Stimulated activated CD8-positive, alpha-beta memory T cell treated with anti-CD3 and anti-CD28 coated beads, Interleukin-7, amount 100 ng/mL, for 4 hours (primary cell): ENCODE measurements at places on chromosomes 11 and 22.
A peak's percentile ranks its signal among the peaks of the same experiment; 100 is the strongest.

DNA sequence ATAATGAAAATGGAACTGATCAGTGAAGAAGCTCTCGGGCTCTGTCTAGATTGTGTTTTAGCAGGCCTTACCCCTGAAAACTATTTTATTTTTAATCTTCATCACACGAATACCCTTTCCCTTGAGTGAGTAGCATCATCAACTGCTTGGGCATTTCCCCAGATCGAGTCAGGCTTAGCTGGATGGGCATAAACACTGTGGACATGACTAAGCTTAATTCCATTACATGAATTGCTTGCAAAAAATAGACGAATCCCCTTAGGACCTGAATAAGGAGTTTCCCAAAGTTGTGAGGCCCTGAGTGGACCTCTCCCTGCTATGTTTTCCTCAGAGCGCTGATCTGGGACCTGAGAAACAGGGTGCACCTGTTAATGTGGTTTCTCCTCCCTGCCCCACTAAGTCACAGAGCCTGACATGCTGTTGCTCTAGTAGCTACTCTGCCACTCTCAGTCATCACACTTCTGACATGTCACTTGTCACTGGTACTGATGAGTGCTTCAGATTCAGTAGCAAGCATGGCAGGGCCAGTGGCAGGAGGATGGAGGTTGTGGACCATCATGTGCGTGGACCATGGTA lies 53.5 kb downstream of the ENDOD1 start:
- no peak for DNase-seq

DNA sequence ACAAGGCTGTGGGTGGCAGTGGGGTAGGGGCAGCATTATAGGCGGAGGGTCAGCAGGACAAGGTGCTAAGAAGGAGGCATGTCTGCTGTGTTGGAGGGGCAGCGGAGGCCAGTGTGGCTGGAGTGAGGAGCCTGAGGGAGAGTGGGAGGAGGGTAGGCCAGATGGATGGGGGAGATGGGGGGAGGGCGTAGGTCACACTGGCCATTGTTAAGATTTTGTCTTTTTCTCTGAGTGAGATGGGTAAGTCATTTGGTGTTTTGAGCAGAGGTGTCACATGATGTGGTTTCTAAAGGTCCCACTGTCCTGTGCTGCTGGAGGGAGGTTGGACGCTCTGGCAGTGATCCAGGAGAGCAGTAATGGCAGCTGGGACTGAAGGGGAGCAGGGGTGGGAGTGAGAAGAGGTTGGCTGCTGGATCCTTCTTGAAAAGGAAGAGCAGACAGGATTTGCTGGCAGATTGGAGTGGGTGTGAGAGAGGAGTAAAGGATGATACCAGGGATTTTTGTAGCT lies 9.8 kb downstream of the PPP6R3 start:
- no peak for DNase-seq

DNA sequence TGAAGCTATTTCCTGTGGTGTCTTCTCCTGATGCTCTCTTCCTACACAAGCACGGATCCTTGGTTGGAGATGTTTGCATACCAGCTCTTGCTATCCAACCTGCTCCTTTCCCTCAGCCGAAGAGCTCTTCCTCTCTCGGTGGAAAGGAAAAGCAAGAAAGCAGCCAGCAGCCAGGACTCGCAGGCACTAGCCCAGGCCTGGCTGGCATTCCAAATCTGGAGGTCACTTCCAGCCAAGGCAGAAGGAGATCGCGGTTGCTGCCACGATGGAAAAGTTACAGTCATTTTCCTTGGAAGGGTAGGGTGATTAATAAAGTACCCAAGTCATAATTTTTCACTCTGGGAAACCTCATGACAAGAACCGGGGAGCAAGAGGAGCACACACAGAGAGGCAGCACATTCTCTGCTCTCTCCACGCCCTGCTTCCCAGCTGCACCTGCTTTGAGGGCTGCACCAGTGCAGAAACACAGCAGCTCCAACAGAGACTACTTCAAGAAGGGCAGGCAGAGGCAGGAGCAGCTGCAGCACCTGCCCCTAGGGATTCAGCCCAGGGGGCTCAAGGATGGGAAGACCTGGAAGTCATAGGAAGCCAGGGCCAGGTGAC lies 399.3 kb downstream of the CADM1 start:
- no peak for DNase-seq

- DNase-seq = no peak
These were observed 7.9 kb upstream of the TBC1D10A start for GRCh38 chr22:30334646-30335045.

GRCh38 chr11:17001806-17002205 lies 12.4 kb downstream of the PLEKHA7 start:
- no peak for DNase-seq

GRCh38 chr22:22936915-22937656 lies 49.5 kb downstream of the IGLL5 start:
- DNase-seq = no peak

GRCh38 chr22:23376256-23376655 lies 195.9 kb downstream of the BCR start:
- DNase-seq = no peak

- no peak for DNase-seq
These were observed 368.6 kb upstream of the B3GAT1 start for GRCh38 chr11:134780486-134781147.

- no peak for DNase-seq
These were observed 916.5 kb upstream of the FAT3 start for GRCh38 chr11:91308069-91308468.

DNA sequence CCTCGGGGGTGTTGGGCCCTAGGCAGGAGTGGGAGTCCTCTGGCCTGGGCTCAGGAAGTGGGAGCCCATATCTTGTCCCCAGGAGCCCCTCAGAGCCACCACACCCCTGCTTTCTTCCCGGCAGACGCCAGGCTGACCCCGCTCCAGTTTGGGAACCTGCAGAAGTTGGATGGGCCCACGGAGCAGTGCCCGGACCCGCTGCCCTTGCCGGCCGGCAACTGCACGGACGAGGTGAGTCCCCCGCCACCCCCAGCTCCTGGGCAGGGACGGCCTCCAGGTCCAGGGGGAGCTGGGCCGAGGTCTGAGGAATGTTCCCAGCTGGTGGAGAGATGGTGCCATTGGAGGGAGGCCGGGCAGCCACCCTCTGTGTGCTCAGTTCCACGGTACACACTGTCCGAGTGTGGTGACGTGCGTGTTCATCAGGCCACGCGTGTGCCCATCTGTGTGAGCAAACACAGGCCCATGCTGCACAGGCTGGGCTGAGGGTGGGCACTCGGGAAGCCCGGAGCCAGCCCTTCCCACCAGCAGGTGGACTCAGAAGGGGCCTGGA lies 4.8 kb downstream of the MUC5B start:
- DNase-seq = no peak

DNA sequence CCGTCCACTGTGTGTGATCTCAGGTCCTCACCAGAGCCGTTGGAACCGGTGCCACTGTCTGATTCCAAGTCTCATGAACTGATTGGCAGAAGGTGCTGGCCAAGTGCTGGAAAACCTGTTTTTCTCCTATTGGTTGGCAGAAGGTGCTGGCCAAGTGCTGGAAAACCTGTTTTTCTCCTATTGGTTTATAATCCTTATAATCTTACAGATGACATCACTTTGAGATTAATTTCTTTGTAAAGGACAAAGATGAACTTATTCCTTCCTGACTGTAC lies 1106.3 kb downstream of the BRD1 start:
- no peak for DNase-seq

- DNase-seq = no peak
These were observed 16.1 kb downstream of the COMMD9 start for GRCh38 chr11:36273110-36273509.

GRCh38 chr11:18313965-18314763 lies 7.8 kb downstream of the HPS5 start:
- no peak for DNase-seq

DNA sequence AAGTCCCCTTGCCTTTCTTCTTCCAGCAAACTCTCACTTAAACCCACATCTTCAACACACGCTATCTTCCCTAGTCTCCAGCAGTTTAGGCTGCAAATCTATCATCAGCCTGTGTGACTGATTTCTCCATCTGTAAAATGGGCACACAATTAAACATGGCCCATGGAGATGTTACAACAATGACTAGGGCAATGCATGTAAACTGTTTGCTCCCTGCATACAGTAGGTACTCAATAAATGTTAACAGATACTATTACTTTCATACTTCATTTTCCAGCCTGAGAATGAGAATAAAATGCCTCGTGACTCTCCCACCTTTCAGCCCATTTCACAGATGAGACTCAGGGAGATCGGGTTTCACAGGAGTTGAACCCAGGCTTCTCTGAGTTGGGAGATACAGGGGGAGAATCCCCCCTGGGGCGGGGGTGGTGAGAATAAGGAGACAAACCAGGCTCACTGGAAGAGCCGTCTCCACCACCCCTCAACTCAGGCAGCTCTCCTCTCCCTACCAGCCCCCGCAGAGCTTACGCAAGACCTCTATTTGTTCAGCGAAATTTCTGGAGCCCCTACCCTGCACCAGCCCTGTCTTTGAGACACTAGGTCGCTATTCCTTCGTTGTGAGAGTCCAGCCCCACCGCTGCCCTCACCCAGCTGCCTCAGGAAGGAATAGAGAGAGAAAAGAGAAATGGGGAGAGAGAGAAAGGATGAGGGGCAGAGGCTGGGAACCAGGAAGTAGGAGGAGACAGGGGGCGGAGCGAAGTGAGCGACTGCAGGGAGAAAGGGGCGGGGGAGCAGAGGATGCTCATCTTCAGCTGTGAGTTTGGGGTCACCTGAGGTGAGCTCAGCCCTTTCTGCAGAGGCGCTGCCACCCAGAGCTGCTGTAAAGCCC lies 42.1 kb upstream of the KLHL35 start:
- DNase-seq = peak; percentile 36

DNA sequence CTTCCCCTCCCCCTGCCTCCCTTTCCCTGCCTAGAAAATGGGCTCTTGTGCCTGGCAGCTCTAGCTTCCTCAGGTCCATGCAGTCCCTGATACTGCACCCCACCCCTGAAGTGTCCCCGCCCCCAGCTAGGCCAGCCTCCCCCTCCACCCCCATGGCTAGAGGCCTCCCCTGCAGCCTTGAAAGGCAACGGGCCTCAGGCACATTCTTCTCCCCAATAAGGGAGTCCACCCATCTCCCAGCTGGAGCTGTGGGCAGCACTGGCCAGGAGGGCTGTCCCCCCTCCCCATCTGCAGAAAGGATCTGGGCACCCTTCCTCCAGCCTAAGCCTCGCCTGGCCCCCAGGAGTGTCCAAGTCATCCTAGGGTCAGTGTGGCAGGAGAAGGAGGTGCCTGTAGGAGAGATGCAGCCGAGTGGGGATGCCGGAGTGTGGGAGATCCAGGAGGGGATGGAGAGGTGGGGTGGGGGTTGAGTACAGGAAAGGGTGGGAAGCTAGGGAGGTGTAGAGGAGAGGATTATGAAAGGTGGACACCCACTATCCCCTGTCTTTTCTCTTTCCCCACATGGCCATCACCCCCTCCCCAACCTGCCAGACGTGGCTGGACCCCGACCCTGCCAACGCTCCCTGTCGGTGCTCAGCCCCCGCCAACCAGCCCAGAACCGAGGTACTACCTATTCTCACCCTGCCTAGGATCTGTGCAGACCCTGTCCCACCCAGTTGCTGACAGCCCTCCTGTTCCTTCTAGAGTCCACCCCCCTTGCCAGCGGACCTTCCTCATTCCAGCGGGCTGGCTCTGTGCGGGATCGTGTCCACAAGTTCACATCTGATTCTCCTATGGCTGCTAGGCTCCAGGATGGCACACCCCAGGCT lies 9.3 kb downstream of the SMTN start:
- DNase-seq = no peak

GRCh38 chr11:22657101-22657694 lies 9.2 kb upstream of the GAS2 start:
- DNase-seq = no peak

GRCh38 chr11:95599959-95600586 lies 189.5 kb downstream of the FAM76B start:
- DNase-seq = peak; percentile 33

- peak; percentile 54 for DNase-seq
These were observed 31.1 kb downstream of the SGSM3 start for GRCh38 chr22:40401532-40401931.

DNA sequence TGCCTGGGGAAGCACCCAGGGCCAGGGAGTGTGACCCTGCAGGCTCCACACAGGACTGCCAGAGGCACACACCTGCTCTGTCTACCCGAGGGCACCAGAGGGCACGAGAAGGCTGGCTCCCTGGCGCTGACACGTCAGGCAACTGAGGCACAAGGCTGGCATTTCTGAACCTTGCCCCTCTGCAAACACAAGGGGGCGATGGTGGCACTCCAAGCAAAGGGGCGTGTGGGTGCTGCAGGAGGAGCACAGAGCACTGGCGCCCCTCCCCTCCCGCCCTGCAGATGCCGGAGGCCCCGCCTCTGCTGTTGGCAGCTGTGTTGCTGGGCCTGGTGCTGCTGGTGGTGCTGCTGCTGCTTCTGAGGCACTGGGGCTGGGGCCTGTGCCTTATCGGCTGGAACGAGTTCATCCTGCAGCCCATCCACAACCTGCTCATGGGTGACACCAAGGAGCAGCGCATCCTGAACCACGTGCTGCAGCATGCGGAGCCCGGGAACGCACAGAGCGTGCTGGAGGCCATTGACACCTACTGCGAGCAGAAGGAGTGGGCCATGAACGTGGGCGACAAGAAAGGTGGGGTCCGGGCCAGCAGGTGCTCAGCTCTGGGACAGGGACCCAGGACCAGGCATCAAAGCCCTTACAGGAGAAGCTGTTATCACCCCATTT lies 20.8 kb upstream of the TXNRD2 start:
- DNase-seq = no peak

- no peak for DNase-seq
These were observed 62.1 kb downstream of the GRK3 start for GRCh38 chr22:25626624-25626990.

GRCh38 chr11:48087422-48087821 lies 107.1 kb downstream of the PTPRJ start:
- DNase-seq = no peak

- no peak for DNase-seq
These were observed 18.6 kb downstream of the EMID1 start for GRCh38 chr22:29224121-29224858.

DNA sequence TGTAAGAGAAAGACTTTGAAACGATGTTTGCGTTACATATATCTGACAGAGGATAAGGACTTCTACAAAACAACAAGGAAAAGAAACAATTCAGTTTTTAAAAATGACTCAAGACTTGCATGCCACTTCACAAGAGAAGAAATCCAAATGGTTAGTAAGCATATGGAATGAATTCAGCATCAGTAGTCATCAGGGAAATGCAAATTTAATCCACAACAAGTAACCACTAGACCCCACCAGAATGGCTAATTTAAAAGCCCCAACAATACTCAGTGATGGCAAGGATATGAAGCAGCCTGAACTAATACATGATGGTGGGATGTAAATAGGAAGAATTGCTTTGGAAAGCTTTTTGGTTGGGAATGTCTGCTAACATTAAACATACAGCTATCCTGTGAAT lies 142.6 kb downstream of the ATXN10 start:
- DNase-seq = no peak

DNA sequence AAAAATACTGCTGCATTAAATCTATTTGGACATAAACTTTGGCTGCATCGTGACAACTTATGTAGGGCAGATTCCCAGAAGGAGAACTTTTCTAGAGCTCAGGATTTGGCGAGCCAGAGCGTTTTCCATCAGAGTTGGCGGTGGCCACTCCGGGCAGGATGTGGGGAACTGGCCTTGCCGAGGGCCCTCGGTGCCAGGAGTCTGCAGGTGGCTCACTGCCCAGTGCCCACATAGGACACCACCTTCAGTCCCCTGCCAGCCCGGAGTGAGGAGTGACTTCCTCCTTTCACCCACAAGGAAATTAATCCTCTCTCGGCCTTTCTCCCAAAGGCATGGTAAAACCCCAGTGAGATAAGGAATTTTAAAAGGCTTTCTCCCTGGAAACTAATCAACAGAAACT lies 1.6 kb upstream of the LGALS2 start:
- no peak for DNase-seq

- DNase-seq = no peak
These were observed 1253.3 kb downstream of the TBC1D22A start for GRCh38 chr22:48015701-48016100.

GRCh38 chr11:36214480-36214879 lies 74.7 kb downstream of the COMMD9 start:
- no peak for DNase-seq
